ENCODE measurements at places on chromosomes 12 and 14.

GRCh38 chr12:42587601-42588523, 1.7 kb downstream of the PRICKLE1 start:
- DNase-seq: no peak

- no peak for DNase-seq
Measured at GRCh38 chr14:50862036-50862570, 9.8 kb upstream of the ABHD12B start.

GRCh38 chr12:76226397-76226796, 121.8 kb downstream of the BBS10 start:
- no peak for DNase-seq

DNA sequence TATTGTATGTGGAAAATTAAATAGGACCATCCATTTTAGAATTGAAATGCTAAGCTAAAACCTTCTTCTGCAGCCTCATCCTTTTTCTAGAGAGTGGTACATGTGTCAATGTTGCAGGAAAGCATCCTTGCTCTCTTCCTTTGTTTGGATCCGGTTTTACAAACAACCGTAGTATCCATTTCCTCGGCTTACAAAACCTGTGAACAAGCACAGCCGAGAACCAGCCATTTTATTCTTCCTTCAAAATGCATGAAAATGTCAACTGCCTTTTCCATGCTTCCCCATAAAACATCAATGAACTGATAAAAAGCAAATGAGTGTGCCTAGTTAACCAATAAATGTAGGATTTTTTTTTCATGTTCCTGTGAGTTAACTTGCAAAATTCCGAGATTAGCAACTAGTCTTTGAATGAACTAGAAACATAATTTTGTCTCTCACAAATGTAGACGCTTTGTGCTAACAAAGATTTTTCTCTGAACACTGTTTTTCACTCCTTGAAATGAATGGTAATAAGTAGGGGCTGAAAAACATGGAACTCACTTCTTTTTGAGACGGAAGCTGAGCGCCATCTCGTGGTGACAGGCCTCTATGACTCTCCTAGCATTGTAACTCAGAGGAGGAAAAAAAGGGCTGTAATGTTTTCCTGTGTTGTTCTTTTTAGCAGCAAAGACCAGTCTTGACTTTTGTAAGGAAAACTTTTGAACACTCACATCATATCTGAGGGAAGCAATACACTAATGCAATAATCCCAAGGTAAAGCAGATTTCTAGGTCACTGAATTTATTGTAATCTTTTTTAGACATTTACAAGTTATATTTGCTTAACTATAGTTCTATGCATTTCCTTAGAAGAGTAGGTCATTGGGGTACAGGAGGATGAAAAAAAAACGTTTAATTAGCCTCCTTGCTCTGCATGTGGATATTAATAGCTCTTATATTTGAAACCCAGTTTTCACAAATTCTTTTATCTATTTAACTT, 157.4 kb upstream of the FOXG1 start:
- no peak for DNase-seq

DNA sequence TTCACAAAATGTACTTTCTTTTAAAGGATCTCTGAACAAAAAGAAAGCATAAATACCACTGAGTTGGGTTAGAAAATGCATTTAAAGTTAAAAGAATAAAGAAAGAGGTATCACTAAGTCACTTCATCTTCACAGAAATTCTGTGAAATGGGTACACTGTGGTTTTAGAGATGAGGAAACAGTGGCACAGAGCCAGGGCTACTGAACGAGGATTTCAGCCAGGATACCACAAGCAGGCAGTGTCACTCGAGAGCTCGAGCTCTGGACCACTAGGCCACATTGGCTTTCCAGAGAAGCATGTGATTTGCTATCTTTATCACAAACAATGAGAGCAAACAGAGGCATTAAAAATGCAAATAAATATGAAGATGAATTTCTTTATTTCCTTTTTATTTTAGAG, 51.0 kb downstream of the WDHD1 start:
- DNase-seq: no peak

GRCh38 chr12:66014818-66015217, 115.7 kb downstream of the LLPH start:
- no peak for DNase-seq

- DNase-seq: peak; percentile 15
Measured at GRCh38 chr12:88142610-88142991, 494 bp downstream of the TMTC3 start.

DNA sequence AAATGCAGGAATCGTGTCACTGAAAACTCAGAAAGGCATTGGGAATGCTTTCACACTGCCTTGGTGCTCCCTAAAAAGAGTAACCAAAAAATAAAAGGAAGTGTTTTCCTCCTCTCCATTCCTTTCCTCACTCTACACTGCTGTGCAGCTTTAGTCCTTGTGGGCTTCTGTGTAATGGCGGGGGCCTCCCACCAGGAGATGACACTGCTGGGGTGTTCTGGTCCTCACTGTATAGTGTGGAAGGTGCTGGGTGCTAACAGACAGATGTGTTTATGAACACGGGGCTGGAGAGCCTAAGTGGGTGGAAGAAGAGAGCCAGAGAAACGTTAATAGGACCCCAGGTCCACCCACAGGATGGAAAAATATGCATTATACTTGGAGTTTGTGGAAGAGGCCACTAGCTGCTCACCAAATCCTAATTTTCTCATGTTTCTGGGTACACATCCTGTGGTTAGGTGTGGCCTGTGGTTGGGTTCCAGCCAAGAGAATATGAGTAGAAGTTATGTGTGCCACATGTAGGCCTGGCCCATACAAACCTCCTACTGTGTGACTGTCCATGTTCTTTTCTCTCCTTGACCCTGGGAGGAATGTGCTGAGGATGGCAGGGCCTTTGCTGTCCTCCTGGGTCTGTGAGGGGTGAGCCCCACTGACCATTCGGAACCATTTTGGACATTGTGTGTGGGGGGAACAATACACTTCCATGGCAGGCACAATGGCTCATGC, 14.0 kb upstream of the C1S start:
- no peak for DNase-seq

DNA sequence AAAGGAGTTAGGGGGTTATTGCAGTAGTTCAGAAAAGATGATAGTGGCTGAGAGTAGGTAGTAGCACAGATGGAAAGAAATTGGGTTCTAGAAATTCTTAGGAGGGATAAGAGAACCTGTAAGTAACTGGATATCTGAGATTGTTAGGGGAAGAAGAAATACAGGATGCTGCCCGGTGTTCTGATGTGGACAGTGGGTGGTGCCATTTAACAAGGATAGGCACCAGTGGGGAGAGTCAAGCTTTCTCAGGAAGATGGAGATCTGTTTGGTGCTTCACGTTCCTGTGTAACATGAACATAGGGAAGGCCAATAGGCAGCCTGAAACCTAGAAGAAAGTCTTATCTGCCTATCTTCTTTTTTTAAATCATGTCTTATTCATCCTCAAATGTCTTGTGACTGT, 245.9 kb downstream of the NPAS3 start:
- no peak for DNase-seq

- DNase-seq: no peak
Measured at GRCh38 chr12:42260518-42260917, 22.5 kb upstream of the YAF2 start.

- peak; percentile 42 for DNase-seq
Measured at GRCh38 chr12:93502802-93503623, 35.7 kb downstream of the MRPL42 start.

DNA sequence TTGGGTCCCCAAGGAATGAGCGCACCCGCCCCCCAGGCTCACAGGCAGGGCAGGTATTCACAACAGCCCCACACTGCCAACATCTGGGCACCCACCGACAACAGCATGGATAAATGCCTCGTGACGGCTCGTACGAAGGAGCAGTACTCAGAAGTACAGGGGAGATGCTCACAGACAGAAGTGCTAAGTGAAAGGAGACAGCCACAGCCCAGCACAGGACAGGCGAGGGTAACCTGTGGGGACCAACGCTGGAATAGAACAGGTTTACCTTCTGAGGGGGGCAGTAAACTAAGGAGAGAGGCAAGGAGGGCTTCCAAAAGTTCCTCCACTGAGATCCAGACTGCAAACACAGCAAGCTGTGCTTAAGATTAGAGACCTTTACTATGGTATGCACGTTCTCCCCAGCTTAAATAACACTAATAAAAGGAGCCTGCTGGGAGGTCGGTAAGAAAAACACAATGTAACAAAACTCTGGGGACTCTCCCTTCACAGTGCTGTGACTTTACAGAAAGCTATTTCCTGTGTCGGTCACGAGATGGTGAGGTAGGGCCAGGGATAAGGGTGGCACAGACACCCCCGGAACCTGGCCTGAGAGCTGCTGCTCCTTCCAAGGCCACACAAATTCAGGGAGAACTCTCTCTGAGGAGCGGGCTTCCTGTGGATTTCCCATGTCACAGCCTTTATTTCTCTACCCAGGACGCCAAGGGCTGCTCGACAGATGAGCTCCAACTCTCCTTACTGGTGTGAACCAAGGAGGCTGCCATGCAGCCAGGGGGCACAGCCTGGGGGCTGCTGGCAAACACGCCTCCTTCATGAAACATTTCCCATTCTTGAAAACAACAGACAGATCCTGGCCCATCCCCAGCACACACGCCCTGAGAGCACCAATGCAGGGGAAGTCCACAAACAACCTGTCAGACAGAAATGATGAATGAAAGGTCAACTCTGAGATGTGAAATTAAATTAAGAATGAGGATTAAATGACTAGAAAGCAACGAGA, 26.3 kb downstream of the SLC15A4 start:
- no peak for DNase-seq

DNA sequence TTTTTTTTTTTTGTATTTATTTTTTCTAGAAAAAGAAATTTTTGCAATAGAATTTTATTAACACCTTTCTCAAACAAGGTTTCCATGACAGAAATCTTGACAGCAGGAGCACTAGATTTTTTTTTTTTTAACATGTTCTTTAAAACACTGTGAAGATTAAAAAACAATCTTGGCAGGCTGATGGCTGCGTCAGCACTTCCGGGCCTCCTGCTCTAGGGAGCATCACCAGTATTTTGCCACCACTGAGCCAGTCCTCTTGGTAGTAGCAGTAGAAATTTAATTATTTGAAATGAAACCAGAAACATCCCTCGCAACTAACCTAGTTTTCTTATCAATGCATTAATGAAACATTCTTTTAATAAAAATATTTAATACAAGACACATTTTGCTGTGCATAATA, 99.6 kb downstream of the APAF1 start:
- DNase-seq: no peak

DNA sequence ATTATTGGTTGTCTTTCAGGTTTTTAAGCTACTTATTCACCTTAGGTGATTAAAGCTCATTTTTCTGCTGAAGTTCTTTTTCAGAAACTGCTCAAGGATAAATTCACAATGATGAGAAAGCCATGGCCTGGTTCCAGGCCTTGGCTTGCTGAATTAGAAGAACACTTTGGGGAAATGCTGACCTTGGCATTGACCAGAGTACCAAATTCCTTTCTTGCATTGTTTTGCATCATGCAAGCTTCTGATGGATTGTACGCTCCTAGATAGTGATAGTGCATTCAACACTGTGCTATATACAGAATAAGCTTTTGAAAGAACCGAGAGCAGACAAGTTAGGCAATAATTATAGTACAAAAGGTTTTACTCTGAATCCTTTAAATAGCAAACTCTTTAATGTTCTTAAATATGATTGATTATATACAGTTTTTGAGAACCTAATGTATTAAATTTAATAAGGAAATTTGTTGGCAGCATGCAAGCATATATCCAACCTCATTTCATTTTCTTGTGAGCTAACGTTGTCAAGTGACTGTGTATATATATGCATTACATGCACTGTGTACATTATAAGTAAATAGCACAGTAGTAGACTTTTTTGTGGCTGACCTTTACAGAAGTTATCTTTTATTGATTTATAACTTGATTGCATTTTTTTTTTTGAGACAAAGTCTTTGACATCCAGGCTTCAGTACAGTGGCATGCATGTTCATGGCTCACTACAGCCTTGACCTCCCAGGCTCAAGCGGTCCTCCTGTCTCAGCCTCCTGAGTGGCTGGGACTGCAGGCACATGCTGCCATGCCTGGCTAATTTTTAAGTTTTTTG, 99.2 kb downstream of the DIP2B start:
- no peak for DNase-seq
